Activated CD8-positive, alpha-beta memory T cell treated with anti-CD3 and anti-CD28 coated beads, Interleukin-2, amount 10 ng/mL, durations not matched to agents 7 days and 5 days (primary cell): ENCODE measurements at places on chromosomes 6 and 20. TPM values are rescaled to one million over a fixed set of nuclear protein-coding genes. Genes with fewer than 3 reads are reported as not detected.

The RIPOR3 gene
- total RNA-seq, result not detected

The MED23 gene
- 28.4 TPM for total RNA-seq

The NDUFAF5 gene
- 29.7 TPM for total RNA-seq

The B3GALT4 gene
- total RNA-seq, result 20.5 TPM

The PPP1R14C gene
- 0.09 TPM for total RNA-seq

The GPX5 gene
- total RNA-seq, result not detected
